Fibroblast of skin of abdomen (primary cell): ENCODE measurements at places on chromosomes 5 and 9.
A peak's percentile ranks its signal among the peaks of the same experiment; 100 is the strongest.

DNA sequence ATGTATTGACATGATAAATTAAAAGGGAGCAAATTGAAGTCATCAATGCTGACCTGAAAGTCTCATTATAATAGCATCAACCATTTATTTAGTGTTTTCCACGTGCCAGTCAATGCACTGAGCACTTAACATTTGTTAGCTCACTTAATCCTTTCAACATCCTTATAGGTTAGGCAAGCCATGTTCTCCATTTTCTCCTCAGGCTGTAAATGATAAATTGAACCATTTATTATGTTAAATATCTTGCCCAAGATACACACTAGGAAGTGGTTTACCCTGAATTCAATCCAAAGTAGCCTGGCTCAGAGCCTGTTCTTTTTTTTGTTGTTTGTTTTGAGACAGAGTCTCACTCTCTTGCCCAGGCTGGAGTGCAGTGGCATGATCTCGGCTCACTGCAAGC lies 25.0 kb upstream of the SNX2 start:
- no peak for DNase-seq

GRCh38 chr9:98823666-98824334 lies 16.3 kb downstream of the GALNT12 start:
- DNase-seq = no peak

GRCh38 chr9:5110867-5111681 lies 74.4 kb downstream of the INSL6 start:
- DNase-seq = no peak

DNA sequence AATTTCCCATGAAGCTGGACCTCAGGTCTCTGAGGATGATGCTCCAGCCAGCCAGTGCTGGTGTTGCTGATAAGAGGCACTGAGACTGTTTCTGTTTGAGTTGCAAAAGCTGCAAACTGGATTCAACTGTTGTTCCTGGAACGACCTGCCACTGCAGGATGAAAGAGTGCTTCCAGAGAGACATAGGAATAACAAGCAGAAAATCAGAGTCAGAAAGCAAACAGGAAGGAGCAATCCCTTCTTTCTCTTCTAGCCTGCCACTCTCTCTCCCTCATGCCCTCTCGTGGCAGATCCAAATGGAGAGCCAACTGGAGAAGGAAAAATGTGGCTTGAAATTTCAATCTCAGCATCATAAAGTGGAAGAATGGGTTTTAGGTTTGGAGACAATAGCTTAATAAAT lies 110.4 kb downstream of the STARD4 start:
- no peak for DNase-seq

GRCh38 chr5:68374796-68375518 lies 159.4 kb downstream of the PIK3R1 start:
- DNase-seq = peak; percentile 43

DNA sequence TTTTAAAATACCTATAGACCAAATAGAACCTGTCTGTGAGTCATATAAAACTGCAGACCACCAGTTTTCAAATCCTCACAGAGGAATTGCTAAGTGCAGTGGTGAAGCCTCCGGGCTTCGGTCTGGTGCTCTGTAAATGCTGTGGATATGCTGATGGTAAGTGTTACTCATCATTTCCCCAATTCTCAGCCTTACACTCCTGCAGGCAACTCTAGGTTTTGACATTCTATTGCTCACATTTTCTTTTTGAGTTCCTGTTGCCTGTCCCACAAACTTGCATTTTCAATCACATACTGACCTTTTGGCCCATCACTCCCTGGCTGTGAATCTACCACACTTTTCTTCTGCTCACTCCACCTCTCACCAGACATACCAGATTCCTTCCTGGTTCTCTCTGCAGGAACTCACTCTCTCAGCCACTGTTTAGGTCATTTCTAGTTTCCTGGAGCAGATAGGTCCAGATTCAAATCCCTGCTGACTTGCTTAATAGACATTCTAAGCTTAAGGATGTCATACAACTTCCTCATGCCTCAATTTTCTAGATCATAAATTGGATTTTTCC lies 192.9 kb downstream of the RAB3C start:
- no peak for DNase-seq

GRCh38 chr5:124103671-124104070 lies 591.7 kb downstream of the CSNK1G3 start:
- no peak for DNase-seq

- DNase-seq = no peak
Measured at GRCh38 chr9:14705079-14705478, 11.8 kb upstream of the ZDHHC21 start.

DNA sequence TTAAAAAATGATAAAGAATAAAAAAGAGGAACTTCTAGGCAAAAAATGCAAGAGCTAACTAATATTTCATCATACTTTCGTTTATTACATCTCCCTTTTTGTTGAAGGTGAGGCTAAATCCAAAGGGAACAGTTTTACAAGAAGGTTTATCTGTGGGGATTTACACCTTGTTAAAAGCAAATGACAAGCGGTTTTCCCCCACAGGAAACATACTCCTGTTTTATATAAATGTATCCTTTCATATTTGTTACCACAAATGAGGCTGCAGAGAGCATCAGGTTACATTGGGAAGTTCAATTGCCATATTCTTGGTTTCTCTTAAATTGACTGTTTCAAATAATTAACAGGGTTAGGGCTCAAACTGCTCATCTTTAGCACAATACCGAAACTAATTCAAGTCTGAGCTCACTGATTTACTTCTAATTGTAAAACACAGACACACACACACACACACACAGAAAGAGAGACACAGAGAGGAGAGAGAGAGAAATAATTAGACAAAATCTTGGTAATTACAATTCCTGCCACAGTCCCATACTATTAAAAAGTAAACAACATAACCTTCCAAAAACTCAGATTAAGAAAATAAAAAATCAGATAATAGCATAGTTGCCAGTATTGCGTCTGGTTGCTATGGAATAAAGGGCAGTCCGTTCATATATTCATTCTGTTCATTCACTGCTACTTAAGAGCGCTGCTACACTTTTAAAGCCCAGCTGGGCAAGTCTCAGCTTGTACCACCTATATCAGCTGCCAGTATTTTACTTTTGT lies 17.1 kb downstream of the RFX3 start:
- DNase-seq = peak; percentile 31

- DNase-seq = no peak
Measured at GRCh38 chr5:172168311-172168710, 19.7 kb downstream of the STK10 start.

DNA sequence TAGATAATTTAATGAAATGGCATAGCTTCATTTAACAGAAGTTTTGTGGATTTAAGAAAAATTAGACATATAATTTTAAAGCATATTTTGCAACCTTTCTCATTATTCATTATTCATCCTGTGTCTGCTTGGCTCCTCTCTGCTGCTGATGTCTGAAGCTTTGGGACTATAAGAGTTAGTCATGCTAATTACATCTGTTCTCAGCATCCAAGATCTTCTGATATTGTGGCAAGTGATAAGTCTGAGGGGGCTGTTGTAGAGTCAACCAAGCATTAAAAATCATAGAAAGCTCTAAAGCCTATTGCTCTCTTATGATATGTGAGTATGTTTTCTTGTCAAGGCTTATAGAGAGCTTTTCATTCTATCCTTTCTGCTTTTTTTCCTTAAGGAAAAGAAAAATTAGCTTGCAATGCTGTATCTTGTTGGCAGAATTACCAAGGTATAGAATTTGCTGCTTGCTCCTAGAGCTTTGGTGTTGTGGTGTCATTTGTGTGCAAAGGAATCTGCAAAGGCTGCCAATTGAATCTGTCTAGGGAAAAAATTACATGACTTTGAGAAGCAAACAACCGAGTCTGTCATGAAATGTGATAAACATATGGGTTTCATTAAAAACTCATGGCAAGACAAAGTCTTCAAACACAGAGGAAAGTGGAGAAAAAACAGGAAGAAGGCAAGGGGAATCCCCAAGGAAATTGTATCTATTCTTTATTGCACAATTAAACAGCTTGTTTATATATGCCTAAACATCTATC lies 156.1 kb upstream of the DAB2 start:
- DNase-seq = peak; percentile 90

DNA sequence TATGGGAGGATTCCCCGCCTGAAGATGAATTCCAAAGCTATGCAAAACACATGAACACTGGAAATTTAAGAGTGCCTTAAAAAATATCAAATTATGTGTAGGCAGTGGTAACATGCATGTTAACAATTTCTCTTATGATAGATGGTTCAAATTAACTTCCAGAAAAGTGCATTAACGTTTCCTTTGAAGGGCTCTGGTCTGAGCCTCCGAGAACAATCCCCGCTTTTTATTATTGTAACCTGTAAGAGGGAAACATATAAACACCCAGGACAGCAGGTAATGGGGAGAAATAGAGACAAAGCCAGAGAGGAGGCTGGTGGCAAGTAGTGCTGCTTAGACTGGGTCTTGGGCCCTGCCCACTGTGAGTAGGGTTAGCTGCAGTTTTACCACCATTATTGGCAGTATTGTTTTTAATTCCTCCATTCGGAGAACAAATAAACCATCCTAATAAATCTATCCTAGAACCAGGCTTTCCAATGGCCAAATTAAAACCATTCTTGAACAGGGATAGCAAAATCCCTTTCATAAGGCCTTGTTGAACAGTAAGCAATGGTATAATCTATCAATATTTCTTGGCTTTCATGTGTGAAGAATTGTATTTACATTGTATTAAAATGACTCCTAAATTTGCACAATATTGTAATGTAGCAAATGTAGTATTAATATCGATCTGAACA lies 6.3 kb downstream of the NR2F1 start:
- no peak for DNase-seq

GRCh38 chr5:90353254-90353653 lies 56.3 kb downstream of the CETN3 start:
- no peak for DNase-seq

- DNase-seq = no peak
Measured at GRCh38 chr9:93492327-93492726, 38.9 kb upstream of the FAM120AOS start.

GRCh38 chr5:126745259-126745992 lies 31.5 kb upstream of the LMNB1 start:
- no peak for DNase-seq

GRCh38 chr5:126394211-126394788 lies 28.9 kb upstream of the GRAMD2B start:
- peak; percentile 28 for DNase-seq

DNA sequence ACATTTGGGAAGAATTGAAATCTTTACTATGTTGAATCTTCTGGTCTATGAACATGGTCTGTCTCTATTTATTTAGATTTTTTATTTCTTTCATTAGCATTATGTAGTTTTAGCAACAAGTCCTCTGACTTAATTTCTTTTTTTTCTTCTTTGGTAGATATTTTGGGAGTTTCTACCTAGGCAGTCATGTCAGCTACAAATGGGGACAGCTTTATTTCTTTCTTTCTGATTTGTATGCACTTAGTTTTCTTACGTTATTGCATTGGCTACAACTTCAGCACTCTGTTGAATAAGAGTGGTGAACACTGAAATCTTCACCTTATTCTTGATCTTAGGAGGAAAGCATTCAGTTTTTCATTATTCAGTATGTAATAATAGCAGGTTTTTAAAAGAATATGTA lies 33.5 kb downstream of the SMC5 start:
- DNase-seq = no peak

DNA sequence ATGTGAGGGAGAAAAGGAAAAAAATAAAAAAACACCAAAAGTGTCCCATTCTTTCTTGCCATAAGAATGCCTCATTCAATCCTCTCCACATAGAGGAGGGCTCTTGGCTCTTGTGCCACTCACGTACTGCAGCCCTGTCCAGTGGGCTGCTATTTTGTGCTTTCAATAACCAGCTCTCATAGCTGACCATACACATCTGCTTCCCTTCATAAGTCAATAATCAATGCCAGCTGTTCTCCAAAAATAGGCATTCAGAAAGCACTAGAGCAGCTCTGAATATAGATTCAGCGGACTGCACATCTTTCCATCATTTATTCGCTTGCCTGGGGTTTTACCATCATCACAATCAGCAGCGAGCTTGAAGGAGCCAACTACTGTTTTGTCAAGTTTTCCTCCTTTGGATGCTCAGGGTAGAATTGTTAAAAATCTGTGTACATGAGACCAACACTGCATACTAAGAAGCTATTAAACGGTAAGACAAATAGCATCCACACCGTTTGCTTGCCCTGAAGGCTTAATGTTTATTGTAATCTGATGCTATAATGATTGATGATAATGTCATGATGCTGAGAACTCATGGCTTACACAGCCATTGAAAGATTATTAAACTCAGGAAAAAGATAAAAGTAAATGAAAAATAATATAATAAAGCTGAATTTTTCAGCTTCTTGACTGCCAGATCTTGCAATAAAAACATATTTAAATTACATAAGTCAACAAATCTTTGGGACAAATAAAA lies 80.0 kb downstream of the OXCT1 start:
- peak; percentile 82 for DNase-seq
